ENCODE measurements at places on chromosomes 11 and 22.

DNA sequence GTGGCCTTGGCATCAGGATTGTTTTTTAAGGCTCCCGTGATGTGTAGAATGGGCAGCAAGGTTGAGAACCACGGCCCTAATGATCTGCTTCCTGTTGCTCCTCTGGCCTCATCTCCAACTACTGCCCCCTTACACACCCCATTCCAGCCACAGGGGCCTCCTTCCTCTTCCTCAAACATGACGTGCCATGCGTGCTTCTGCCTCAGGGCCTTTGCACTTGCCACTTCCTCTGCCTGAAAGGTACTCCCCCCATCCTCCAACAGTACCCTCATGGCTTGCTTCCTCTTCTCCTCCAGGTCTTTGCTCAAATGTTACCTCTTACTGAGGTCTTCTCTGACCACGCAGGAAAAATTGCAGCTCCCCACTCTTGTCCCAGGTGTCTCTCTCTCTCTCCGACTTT lies 93.9 kb upstream of the CSNK2A3 start:
- DNase-seq: no peak

DNA sequence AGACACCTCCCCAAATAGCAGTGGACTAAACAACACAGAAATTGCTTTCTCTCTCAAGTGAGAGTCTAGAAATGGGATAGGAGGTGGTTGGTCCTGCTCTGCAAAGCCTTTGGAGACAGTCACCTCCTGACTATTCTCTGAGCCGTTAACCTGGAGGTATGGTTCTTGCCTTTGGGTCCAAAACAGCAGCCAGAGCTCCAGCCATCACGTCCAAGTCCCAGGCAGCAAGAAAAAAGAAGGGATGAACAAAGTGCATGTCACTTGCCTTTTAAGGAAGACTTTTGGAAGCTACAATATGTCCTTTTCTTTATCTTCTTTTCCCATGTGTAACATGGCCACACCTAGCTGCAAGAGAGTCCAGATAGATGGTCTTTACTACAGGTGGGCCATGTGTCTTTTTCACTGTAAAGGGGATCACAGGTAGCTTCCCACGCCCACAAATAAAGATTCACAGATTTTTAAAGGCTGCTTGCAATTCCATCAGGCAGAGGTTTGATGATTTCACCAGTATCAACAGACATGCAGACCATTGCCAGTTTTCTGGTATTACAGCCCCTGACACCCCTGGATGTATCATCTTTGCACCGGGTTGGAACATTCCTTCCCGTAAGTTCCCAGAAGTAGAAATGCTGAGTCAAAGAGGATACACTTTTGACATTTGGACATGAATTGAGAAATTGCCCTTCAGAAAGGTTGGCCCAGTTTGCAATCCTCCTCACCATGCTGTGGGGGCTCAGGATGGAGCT lies 66.0 kb downstream of the MYEOV start:
- DNase-seq: no peak

- DNase-seq: no peak
Measured at GRCh38 chr22:42261296-42261695, 9.2 kb downstream of the TCF20 start.

GRCh38 chr11:20875889-20876288 lies 206.5 kb downstream of the NELL1 start:
- no peak for DNase-seq

- DNase-seq: no peak
Measured at GRCh38 chr11:9146477-9146876, 55.1 kb upstream of the SCUBE2 start.

- DNase-seq: no peak
Measured at GRCh38 chr22:29400576-29400975, 12.2 kb upstream of the AP1B1 start.

- no peak for DNase-seq
Measured at GRCh38 chr11:134413826-134414731, 2.0 kb upstream of the B3GAT1 start.

- no peak for DNase-seq
Measured at GRCh38 chr22:45229181-45229580, 11.5 kb downstream of the KIAA0930 start.

All from cortex of kidney (tissue), 1 donor.